ENCODE measurements at places on chromosomes 7 and 10.

DNA sequence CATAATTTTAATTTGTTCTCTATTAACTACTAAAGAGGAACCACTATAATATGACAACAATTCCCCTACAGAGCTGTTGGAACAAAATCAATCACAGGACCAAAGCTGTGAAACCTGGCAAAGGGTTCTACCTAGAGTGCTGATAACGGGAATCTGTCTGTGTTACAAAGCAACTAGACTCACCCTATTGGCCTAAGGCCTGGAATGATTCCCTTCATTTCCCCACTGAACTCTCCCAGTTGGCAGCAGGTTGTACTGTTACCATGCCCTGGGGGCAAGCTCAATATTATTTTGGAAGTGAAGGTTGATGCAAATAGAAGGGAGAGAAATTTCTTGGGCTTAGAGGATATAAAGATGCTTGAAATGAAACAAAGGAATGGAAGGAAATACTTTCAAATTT, 81.8 kb downstream of the SEMA3A start:
- no peak for DNase-seq

DNA sequence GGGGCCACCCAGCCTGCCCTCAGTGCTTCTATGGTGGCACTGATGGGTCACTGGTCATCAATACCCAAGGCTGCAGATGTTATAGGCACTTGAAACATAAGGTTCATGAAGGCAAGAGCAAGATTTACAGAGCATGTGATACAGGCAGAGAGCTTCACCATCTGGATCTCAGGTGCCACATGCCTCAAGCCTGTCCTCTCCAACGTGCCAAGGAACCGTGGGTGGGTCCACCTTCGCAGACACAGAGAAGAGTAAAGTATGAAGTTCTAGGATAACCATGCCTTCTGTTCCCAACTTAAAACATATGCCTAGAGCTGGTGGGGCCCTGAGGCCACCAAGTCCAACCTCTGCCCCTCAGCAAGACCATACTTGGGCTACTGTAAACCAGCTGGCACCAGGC, 26.7 kb upstream of the CDH23 start:
- no peak for DNase-seq

- no peak for DNase-seq
These were observed 15.1 kb downstream of the SNX10 start for GRCh38 chr7:26306790-26307189.

DNA sequence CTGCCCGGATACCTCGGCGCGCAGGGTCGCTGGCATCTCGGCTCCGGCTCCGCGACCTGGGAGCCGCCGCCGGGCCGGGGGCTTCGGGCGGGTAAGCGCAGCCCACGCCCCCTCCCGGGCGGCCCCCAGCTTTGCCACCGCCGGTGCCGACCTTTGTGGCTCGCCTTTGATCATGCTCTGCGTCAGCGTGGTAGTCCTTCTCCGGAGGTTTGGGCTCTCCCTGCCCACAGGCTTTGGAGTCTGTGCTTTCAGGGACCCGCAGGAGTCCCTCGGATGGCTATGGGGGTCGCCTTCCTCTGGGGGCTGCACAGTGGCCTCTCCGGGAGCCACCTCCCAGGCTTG, 7.3 kb downstream of the ATP6V1F start:
- DNase-seq, result no peak

DNA sequence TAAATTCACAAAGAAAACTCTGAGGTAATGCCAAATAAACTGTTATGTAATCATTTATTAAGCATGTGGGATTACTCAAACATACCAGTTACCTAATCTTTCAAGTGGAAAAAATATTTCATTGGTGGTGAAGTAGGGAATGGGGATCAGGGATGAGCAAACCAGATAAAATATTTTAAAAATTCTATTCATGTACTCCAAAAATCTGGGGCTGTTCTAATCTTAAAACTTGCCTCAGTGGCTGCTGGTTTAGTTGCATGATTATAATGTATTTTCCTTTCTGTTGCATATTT, 19.5 kb downstream of the LMOD2 start:
- DNase-seq, result peak; percentile 55

DNA sequence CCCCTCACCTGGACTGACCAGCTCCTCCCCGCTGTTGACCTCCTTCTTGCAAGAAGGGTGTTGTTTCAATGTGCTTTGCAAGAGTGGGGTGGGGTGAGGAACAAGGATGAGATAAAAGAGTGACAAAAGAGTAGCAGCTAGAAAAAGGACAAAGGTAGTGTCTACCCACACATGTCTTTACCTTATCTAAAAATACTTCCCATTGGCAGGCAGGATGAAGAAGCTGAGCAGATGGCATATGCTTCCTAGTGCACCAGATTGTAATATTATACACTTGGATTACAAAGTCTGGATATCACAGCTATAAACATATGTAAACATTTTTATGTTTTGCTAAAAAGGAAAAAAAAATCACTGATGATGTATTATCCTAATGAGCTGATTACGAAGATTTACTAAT, 34.5 kb downstream of the CHN2 start:
- no peak for DNase-seq

DNA sequence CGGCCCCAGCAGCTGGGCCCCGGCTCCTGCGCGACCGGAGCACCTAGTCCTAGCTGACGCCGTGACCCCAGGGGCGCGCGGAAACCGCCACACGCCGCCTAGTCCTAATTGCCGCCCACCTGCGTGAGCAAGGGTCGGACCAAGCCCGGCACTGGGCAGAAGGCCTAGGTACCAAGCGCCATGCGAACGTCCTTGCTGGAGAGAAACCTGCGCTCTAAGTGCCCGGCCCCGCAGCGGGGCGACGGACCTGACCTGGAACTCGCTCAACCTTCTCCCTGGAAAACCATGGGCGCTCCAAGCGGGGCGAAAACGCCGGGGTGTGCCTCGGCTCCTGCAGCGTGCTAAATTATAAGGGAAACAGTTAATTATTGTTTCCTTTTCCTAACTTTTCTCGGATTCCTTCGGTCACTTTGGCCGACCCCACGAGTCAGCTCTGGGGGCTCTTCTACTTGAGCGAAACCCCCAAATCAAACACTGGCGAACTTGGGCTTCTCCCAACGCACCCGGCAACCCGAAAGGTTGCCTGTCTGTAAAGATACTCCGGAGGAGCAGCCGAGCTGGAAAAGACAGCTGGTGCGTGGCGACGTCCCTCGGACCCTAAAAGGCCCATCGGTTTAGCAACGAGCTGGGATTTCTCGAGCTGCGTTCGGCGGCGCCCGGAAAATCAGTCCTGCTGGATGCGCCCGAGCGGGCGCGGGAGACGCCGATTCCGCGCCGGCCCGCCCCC, 5.3 kb upstream of the EBF3 start:
- DNase-seq, result no peak
